ENCODE measurements at places on chromosomes 7 and 10. TPM values are rescaled to one million over a fixed set of nuclear protein-coding genes. Genes with fewer than 3 reads are reported as not detected.

GRCh38 chr7:152865011-152865410 lies 105.5 kb downstream of the ACTR3B start:
- no peak for DNase-seq

Gene DYDC2
- total RNA-seq, result not detected

GRCh38 chr10:11125004-11125403 lies 107.3 kb downstream of the CELF2 start:
- no peak for DNase-seq

- peak; percentile 32 for DNase-seq
Observed at GRCh38 chr7:55206235-55207029, 158.7 kb upstream of the LANCL2 start.

Gene CCDC146
- total RNA-seq, result 1.1 TPM

Gene SPDYE2
- total RNA-seq, result not detected

- no peak for DNase-seq
Observed at GRCh38 chr7:77188731-77189437, 10.7 kb downstream of the FGL2 start.

GRCh38 chr7:36275735-36276284 lies 113.9 kb upstream of the ANLN start:
- no peak for DNase-seq
